Posterior vena cava (tissue), 2 donors: ENCODE measurements at places on chromosomes 1 and 21. TPM values are rescaled to one million over a fixed set of nuclear protein-coding genes. Genes with fewer than 3 reads are reported as not detected.

S100A5 gene
- not detected for total RNA-seq

SYPL2 gene
- 2.1 TPM for total RNA-seq

PRRX1 gene
- total RNA-seq: 244 TPM

PLPP3 gene
- total RNA-seq: 141 TPM

IBA57 gene
- total RNA-seq: 7.8 TPM

SLC5A3 gene
- total RNA-seq: 16.4 TPM

OMA1 gene
- 14.1 TPM for total RNA-seq

COL16A1 gene
- 93.3 TPM for total RNA-seq

DNA sequence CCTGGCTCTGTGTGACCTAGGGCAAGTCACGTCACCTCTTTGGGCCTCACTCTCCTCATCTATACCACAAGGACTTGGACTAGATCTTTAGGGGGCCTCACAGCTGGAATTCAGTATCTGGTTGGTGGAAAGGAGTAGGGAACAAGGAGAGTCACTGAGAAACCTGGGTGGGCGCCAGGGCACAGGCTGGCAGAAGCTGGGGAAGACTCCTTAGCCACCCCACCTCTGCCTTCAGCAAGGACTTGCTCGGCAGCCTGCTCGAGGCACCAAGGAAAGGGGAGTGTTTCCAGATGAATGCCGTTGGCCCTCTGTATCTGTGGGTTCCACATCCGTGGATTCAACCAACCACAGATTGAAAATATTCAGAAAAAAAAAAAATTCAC lies 1.2 kb upstream of the OPTC start:
- no peak for DNase-seq

- no peak for DNase-seq
Observed at GRCh38 chr1:94883691-94884090, 43.2 kb downstream of the CNN3 start.

- DNase-seq: no peak
Observed at GRCh38 chr1:221045842-221046831, 166.9 kb downstream of the HLX start.

GRCh38 chr21:28133116-28133515 lies 859.6 kb downstream of the LTN1 start:
- no peak for DNase-seq

GRCh38 chr1:4729090-4729471 lies 74.7 kb downstream of the AJAP1 start:
- DNase-seq: no peak

DNA sequence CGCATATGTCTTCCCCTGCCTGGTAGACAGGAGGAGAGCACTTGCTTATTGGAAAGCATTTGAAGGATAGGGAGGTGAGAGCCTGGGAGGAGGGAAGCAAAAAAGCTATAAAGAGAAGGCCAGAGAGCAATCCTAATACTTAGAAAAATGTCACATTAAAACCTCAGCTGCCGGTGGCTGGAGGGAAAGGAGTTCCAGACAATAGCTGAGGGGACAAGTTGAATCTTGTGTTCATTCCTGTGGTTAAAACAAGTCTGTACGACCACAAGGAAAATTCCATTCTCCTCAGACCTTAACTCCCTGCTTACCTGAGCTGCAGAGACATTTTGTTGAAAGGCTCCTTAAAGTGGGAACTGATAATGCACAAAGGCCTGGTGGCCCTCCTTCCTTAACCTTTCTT lies 218.8 kb upstream of the CAMK1G start:
- DNase-seq: no peak

GRCh38 chr21:33544451-33545195 lies 1.8 kb downstream of the SON start:
- no peak for DNase-seq

DNA sequence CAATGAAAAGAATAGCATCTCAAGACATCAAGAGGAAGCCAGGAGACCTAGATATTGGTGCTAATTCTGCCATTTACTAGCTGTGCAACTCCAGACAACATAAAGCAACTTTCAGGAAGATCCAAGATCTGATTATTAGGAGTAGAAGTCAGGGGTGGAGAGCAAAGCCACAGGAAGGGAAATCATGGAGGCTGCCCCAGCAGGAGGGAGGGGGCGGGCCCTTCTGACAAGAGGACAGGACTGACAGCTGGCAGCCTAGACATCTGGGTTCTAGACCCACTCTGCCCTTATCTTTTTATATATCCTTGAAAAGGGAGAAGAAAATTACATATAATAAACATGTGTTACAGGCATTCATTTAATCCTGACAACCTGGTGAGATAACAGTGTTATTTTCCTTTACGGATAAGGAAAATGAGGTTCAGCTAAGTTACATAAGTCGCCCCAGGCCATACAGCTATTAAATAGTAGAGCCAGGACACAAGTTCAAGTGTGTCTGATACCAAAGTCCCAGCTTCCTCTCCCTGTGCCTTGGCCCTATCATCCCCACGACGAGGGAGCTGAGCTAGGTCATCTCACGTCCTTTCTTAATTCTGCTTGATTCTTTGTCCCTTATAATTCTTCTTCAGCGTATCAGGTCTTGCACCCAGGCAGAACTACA lies 46.6 kb downstream of the ARHGEF11 start:
- no peak for DNase-seq

GRCh38 chr1:39001516-39002421 lies 10.7 kb downstream of the AKIRIN1 start:
- no peak for DNase-seq

DNA sequence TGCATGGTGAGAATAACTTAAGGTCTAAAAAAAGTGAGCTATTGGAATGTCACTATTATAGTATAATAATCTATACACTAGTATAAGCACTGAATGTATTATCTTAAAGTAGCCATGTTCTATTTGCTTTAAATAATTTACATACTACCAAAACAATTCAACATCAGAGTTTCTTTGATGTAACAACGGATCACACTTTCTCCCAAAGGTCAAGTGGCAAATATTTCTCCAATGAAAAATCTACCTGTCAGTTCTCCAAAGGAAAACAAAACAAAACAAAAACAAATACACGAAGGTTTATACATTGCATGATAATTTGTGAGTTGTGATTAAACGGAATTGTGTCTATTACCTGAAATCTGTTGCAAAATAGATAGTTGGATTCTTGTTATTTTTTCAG lies 581.4 kb downstream of the USP25 start:
- DNase-seq: no peak

GRCh38 chr21:28177124-28177523 lies 815.6 kb downstream of the LTN1 start:
- DNase-seq: no peak

DNA sequence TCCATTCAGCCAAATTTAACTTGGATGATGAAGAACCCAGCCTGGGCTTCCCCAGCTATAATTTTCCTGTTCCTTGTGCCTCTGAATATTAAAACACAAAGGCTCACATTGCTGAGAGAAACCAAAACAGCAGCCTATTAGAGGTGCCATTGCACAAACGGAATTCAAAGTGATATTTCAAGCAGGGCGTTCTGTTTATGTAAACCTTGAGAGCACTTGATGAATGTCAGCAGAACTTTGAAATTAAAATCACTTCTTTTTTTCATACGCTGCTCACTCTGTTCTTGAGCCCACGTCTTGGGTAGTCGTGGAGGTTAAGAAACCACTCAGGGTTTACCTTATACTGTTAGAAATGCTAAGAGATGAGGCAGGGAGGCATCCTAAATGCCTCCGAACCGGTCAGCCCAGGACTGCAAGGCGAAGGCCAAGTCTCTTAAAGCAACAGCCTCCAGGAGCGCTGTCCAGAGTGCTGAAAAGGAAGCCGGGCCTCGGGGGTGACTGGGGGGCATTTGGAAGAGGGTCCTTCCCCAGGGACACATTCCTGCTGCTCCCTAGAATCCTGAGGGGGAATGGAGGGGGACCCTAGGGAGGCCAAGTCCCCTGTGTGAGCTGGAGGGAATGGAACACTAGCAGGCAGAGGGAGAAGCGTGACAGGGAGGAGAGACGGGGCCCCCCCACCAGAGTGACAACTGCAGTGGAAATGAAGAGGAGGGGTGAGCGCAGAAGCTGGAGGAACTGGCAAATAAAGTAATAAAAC lies 154.8 kb upstream of the VAMP3 start:
- DNase-seq: peak; percentile 73

DNA sequence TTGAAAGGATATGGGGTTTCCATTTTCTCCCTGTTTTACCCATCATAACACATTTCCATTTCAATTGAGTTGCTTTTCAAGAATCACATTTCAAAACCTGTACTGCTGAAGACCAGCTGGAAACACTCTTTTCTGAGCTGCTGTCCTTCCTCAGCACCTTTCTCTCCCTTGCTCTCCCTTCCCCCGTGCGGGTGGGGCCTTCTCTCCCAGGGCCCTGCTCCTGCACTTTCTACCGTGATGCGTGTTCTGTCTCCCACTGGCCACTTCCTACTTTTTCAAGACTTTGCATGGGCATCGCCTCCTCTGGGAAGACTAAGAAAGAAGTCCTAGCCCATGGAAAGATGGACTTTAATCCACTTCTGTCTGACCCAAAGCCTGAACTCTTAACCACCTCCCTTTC lies 390.4 kb downstream of the PTPRU start:
- DNase-seq: peak; percentile 13

GRCh38 chr1:191371626-191372025 lies 786.6 kb upstream of the RGS18 start:
- no peak for DNase-seq

GRCh38 chr1:58816072-58816746 lies 32.4 kb upstream of the JUN start:
- DNase-seq: peak; percentile 98

DNA sequence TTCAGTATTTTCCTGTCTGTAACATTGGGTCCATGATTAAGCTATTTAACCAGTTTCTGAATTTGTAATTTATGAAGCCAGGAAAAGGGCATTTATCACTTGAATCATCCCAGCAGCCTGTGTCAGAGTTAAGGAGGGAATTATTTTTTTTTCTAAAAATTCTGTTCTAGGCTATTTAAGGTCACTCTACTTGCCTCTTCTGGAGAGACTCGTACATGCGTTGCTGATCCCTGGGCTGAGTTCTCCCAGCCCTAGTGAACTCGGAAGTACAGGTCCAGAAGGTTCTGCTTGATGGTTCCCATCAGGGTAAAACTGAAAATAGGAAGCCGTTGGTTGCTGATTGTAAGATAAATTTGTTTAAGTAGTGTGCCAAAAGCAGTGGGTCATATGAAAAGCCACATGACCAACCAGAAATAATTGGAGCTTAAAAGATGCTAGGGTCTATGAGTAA lies 90.7 kb downstream of the GPR88 start:
- DNase-seq: no peak

- no peak for DNase-seq
Observed at GRCh38 chr1:178086294-178086693, 7.6 kb upstream of the RASAL2 start.

DNA sequence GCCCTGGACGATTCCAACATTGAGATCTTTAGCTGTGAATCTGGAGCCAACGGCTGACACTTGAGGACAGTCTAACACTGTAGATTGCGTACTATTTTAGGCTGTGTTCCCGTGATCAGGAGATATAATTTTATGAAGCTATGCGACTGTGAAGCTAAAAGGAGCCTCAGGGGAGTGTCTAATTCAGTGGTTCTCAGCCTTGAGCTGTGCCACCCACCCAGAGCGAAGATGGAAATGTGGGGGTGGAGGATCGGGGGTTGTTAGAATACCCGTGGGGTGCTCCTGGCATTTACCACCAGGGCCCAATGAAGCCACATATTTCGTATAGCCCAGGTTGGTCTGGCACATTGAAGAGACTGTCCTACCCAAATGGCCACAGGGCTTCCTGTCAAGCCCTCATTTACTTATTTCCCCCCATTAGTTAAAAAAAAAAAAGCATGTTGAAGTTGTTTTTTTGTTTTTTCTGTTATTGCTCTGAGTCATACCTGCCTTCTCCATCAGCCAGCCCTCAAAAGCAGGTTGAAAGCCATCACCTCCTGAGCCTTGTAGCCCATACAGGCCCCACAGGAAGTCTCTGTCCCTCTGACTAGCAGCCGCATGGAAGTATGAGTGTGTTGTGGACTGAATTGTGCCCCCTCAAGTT lies 141.7 kb downstream of the GALNT2 start:
- no peak for DNase-seq

DNA sequence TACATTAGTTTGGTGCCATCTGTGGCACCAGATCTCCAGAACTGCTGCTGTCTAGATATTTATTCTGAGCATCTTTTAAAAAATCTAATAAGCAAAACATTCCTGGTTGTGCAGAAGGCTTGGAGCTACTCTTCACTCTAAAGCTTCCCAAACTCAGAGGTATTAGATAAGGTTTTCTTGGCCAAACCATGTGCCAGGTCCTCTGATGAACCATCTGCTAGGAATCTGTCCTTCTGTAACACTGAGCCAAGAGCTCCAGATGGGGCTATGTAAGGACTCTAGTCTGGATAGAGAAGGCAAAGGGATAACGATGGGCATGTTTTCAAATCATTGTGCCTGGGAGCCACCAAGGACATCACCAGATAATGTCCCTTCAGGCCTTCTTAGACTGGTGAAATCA lies 410.6 kb downstream of the NTNG1 start:
- no peak for DNase-seq

GRCh38 chr1:155254714-155255242 lies 505 bp downstream of the ENTREP3 start:
- DNase-seq: peak; percentile 84

- no peak for DNase-seq
Observed at GRCh38 chr1:224559981-224560728, 56.0 kb upstream of the CNIH3 start.

DNA sequence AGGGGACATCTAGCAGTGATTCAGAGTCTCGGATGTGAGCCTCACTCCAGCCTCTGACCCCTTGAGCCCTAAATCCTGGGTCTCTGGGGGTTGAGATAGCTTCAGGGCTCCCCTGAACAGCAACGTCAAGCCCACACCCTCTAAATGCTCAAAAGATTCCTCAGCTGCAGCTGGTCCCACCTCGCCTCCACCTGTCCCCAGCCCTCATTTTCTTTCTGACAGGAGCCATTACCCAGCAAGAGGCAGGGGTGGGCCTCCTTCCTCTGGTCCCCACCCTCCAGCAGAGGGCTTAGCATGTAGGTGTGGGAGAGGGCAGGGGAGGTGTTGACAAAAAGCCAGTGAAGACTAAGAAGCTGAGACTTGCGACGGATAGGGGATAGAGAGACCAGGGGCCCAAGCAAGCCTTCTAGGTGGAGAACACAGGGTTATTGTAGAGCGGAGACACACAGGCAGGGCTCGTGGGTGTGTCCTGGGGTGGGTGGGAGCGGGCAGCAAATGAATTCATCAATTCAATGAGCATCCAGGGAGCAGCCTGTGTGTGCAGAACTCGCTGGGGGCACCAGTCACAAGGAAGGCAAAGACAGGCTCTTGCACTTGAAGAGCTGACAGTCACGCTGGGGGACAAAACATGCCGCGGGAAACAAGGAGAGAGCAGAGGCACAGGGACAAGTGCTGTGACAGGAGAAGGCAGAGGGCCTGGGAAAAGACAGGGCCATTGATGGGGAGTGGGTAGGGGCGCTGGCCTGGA lies 48.9 kb upstream of the GOLT1A start:
- no peak for DNase-seq

DNA sequence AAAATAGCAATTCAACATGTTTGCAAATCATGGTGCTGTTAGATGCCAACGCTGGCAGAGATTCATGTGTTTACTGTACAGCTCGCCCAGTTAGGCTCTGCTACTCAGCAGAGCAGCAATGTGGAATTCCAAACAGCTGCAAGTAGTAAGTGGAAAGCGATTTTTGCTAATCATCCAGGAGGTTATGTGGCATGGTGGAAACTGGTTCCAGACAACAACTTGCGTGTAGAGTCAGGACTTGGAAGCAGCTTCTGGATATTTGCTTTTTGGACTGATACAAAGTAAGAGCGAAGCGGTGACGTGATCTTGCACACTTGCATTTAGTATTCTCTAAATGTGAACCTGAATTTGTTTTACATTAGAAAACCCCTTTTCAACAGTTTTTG lies 27.1 kb upstream of the HHAT start:
- no peak for DNase-seq
